CD4-positive, alpha-beta T cell treated with Interleukin-4 for 4 hours (primary cell): ENCODE measurements at places on chromosomes 12 and 14.
A peak's percentile ranks its signal among the peaks of the same experiment; 100 is the strongest.

GRCh38 chr12:38159092-38159551 is 157.5 kb upstream of the ALG10B start:
- no peak for DNase-seq

DNA sequence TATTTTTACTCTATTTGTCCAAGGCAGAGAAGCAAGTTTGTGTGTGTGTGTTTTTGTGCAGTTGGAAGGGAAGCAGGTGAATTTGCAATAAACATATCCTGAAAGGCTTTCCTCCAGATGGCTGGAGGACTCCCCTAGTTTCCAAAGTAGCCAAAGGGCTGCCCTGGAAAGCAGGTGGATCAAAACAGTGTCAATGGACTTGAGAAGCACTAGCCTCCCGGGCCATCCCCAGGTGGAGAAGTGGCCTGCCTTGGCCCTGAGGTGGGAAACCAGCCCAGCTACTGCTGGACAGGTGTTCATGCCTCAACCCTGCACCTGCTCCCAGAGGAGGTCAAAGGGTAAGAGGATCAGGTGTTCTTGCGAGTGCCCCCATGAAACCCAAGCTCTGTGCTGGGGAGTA is 1046.9 kb downstream of the VRK1 start:
- DNase-seq: no peak

GRCh38 chr12:41998436-41998835 is 146.2 kb downstream of the GXYLT1 start:
- DNase-seq: no peak

- no peak for DNase-seq
Observed at GRCh38 chr14:93037351-93037750, 78.4 kb downstream of the ITPK1 start.

GRCh38 chr14:96162265-96162664 is 42.4 kb upstream of the BDKRB2 start:
- no peak for DNase-seq

DNA sequence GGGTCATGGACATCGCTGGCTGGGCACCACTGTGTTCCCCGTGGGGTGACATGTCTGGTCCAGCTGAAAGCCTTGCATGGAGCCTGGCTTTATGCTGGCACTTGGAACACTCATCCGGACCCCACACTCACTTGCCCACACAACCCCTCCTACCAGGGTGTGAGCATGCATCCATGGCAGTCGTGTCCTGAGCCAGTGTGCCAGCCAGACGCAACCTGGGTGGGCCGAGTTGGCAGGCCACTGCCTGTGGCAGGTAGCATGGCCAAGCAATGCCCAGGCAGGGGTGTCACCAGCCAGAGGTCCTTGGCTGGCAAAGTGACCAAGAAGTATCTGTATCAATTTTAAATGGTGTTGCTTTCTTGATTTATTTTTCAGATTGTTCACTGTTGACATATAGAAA is 141.7 kb downstream of the CCDC59 start:
- DNase-seq: no peak

DNA sequence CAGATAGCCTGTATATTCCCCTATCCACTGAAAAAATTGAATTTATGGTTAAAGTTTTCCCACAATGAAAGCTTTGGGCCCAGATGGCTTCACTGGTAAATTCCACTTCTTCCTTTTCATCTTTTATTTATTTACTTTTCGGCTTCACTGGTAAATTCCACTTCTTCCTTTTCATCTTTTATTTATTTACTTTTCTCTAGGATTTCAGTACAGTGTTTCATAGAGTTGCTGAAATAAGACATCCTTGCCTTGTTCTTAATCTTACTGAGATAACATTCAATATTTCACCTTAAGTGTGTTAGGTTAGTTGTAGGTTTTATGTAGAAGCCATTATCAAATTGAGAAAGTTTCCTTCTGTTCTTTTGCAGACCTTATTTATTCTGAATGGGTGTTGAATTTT is 18.9 kb upstream of the KLRG1 start:
- DNase-seq: no peak

GRCh38 chr12:6729186-6729585 is 5.3 kb downstream of the COPS7A start:
- no peak for DNase-seq

- no peak for DNase-seq
Observed at GRCh38 chr12:93113317-93114006, 184.4 kb upstream of the EEA1 start.

DNA sequence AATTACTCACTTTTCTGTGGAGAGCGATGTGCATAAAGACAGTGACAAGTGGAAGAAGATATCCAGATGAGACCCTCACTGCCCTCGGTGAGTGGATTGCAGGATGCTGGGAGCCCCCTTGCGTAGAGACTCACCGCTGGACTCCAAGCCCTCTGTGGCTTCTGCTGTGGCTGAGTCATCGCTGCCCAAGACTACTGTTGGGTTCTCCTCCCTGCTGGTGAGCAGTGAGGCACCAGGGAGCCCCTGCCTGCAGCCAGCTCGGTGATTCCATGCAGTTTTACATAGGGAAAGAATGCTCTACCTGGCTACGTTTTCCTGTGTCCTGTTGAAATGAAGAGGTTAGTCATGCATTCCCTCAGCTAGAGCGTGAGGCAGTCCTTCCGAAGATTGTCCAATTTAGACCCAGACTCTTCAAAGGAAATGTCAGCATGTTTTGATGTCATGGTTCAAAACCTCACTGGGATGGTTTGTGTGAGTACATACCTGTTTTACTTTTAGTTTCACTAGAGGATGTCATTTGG is 28.2 kb downstream of the TRAF3 start:
- DNase-seq: peak; percentile 56

- DNase-seq: no peak
Observed at GRCh38 chr14:87497301-87497700, 495.7 kb downstream of the GALC start.

DNA sequence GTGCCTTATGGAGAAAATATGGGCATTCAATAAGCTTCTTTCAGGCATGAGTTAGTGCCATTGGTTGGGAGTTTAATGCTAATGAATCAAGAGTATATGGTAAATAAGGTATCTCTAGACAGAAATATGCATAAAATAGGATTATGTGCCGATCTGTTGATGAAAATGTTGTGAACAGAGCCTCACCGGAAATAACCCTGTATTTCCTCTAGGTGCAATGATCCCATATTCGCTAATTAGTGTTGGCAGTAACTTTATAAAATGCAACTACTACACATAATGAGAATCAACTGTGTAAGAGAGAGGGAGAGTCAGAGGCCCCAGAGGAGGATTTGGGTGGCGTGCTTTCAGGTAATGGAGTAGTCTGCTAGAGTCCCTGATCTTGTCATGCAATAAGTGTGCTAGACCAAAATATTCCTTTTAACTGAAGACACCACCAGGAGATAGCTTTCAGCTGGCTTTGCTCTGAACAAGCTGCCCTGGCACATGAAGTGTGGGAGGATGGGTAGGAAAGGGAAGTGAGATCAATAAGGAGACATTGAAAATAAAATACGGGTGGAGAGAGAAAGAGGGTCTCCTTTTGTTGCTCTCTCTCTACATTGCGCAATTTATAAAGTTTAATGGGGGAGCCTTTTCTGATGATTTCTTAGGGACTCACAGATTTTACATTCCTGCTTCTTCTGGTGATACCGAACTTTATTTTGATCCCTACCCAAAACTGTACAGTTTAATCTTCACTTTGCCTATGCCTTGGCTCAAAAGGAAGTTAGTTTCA is 68.6 kb upstream of the PLXNC1 start:
- DNase-seq: no peak

DNA sequence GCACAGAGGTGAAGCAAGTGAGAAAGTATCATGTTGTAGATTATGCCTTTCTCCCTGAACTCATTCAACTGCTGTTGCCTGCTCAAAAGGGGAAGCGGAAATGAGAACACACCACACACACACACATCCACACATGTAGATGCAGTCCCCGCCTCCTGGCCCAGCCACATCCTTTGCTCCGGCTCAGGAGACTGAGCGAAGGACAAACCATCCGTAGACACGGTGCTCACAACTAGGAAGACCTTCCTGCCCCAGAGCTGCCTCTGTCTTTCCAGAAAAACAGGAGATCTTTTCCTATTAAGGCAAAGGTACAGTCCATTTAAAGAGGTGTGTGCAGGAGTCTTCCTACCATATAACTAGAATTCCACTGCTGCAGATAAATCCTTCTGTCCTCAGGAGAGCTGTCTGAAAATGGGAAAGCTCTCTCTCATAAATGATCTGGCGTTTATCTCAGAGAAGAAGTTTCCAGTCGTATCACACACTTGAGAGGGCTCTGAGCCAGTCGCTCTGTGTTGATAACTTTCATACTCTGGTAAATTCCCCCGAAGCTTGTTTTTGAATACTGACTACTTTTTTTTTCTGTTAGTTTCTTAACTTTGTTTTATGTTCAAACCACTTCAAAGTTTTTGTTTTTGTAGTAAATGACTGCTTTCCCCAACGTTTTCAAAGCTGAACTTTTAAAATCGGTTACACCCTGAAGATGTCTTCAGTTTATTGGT is at the start of gene TESPA1:
Gene TESPA1 (minus strand): TSS at position 105 of the 719 bp plus-strand sequence. CDS start 10,200 bp downstream, outside the sequence.
- DNase-seq: peak; percentile 94
